GM12878 (cell line): ENCODE measurements at places on chromosomes 7 and 10. TPM values are rescaled to one million over a fixed set of nuclear protein-coding genes. Genes with fewer than 3 reads are reported as not detected.

The CDK6 gene
- polyA plus RNA-seq, result 36.6 and 44.3 TPM in 2 replicates

The ARL3 gene
- 21.2 and 22.2 TPM in 2 replicates for polyA plus RNA-seq

- no peak overlapping the region for H3K4me3 ChIP-seq
- H3K36me3 ChIP-seq, result no peaks in the 10 kb centered on the region
- no peaks in the 10 kb centered on the region for H3K27me3 ChIP-seq
- H3K27ac ChIP-seq, result no peak overlapping the region
- no peak for DNase-seq
- peaks cover 2% of the 10 kb centered on the region for H3K4me1 ChIP-seq
Observed at GRCh38 chr7:8184221-8184620, 77.7 kb downstream of the ICA1 start.

- no peak overlapping the region for H3K4me3 ChIP-seq
- no peak for DNase-seq
- no peaks in the 10 kb centered on the region for H3K27me3 ChIP-seq
- peaks cover 9% of the 10 kb centered on the region; the same call in 1 of the 2 replicates for H3K4me1 ChIP-seq
- no peak overlapping the region for H3K27ac ChIP-seq
Observed at GRCh38 chr7:90951986-90952954, 312.0 kb upstream of the FZD1 start.

DNA sequence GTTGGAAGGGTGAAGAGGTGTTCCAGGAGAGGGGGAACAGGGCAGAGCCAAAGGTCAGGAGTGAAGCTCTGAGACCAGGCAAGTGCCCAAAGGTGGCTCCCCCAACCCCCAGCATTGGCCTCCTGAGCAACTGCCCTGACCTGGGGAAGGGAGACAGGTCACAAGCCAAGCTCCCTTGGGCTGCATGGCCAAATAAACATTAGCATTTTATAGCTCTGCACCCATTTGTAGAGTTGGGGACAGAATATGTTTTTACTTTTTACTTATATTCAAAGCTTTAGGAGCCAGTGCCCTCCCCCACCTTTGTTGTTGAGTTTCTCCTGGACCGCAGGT is 4.0 kb downstream of the UNC5B start:
- no peaks in the 10 kb centered on the region for H3K4me1 ChIP-seq
- H3K36me3 ChIP-seq, result no peaks in the 10 kb centered on the region
- no peak for DNase-seq
- H3K4me3 ChIP-seq, result no peak overlapping the region
